ENCODE measurements at places on chromosomes 11 and 22.

DNA sequence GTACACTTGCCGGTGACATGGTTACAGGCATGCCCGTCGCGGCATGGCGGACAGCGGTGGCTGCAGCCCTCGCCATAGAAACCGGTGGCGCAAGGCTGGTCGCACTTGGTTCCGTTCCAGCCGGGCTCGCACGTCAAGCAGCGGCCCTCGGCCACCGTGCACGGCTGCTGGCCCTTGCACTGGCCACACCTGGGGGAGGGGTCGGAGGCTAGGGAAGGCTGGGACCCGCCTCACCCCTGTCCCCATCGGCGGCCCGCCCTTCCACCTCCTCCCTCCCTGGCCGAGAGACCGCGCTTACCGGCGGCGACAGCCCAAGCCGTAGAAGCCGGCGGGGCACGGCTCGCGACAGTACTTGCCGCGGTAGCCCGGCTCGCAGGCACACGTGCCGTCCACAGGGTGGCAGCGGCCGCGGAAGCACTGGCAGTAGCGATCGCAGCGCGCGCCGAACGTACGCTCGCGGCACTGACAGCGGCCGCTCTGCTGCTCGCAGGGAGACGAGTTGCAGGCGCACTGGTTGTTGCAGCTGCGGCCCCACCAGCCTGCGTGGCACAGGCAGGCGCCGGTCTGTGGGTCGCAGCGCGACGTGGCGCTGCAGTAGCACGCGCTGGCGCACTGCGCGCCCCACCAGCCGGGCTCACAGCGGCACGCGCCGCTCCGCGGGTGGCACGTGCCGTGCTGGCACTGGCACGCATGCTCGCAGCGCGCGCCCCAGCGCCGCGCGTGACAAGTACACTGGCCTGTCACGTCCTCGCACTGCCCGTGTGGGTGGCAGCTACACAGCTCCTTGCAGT lies 6.7 kb downstream of the SCARF2 start:
- no peak for DNase-seq

DNA sequence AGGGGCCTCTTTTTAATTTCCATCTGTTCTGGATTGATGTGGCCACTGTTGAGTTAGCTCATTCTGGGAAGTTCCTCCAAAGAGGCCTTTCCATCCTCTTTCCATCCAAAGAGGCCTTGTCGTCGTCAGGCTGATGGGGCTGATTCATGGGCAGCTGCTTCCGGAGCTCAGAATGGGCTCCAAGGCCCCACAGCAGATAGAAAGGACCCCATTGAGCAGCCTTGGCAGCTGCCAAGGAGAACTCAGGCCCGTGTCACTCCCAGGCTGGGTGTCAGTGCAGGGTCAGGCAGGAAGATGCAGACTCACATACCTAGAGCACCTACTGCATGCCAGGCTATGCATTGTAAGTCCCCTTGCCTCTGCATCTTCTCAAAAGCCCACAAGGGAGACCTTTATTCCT lies 524.1 kb downstream of the MIAT start:
- peak; percentile 28 for DNase-seq

GRCh38 chr11:7759010-7759409 lies 37.7 kb downstream of the OR5P2 start:
- DNase-seq, result no peak

DNA sequence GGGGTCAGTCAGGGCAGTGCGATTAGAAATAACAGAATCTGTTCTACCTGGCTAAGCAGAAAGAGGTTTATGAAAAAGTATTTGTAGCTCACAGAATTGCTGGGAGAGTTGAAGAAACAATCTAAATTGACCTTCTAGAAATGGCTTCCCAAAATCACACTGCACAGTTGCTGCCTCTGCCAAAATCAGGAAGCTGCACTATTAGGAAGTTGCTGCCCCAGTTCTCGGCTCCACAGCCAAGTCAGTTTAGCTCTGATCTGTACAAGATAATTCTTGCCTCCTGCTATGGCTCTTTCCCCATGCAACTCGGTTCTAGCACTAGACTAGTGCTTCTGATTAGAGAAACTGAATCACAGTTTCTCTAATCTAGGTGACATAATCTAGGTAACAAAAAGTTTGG lies 16.0 kb upstream of the CCDC90B start:
- DNase-seq, result no peak

- no peak for DNase-seq
Measured at GRCh38 chr11:68924073-68924925, 20.6 kb downstream of the IGHMBP2 start.

DNA sequence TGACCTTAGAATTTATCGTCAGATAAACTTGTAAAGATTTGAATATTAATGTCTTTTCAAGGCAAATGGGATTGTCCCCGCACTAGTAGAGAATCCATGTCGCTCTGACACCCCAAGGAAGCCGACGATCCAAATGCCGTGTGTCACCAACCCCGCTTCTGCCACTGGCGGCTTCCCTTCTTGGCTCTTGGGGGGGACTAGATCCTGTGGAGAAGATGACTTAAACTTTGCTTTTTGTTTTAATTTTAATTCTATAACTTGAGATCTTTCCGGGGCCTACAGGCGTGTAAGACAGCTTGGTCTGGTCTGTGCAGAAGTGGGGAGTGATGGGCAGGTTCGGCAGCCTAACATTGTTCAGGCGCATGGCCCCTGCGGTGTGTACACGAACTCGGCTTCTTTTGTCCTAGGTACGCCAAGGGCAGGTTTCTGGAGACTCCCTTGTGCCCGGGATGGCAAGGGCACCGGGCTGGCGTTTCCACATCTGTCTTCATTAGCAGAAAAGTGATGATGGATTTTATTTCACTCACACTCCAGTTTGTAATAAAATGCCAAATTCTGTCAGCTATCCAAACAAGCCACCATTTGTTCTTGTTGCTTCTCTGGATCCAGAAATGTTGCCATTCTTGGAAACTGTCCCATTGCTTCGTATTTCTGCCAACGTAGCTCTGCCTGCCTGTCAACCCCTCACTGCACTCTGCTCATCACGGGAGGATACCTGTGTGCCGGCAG lies 6.7 kb downstream of the YDJC start:
- DNase-seq, result no peak

- DNase-seq, result no peak
Measured at GRCh38 chr11:74288911-74289310, 22.5 kb downstream of the P4HA3 start.

DNA sequence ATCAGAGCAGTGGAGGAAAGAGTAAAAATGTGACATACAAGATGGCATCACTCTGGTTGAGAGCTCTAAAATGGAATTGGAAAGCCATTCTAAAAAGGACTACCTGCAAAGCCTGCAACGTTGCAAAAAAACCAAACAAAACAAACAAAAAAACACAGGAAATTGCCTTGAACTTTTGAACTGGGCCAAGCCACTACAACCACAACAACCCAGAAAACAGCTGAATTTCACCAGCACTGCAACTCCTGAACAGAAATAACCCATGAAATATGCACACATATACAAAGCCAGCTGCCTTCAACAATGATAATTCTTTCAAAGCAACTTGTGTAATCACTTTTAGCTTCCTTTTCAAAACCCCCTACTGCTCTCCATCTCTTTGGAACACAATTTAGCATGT lies 326.6 kb upstream of the LRRC4C start:
- no peak for DNase-seq

Data from SJCRH30 (cell line).